H7 (cell line): ENCODE measurements at places on chromosomes 4 and X. TPM values are rescaled to one million over a fixed set of nuclear protein-coding genes. Genes with fewer than 3 reads are reported as not detected.

Gene BBS12
- 2.3 and 2.4 TPM in 2 replicates for total RNA-seq

Gene HAND2
- total RNA-seq: not detected in 2 replicates

Gene AFM
- not detected in 2 replicates for total RNA-seq

Gene COX7B2
- not detected in 2 replicates for total RNA-seq

Gene MAGEC1
- not detected in 2 replicates for total RNA-seq

Gene RIBC1
- 0.69 and 2.0 TPM in 2 replicates for total RNA-seq

Gene SATL1
- 0.03 and 0.11 TPM in 2 replicates for total RNA-seq

Gene PCDH19
- 1.1 and 2.4 TPM in 2 replicates for total RNA-seq

Gene ADGRL3
- total RNA-seq: 6.8 and 15.7 TPM in 2 replicates

Gene P2RY10
- total RNA-seq: not detected in 2 replicates

Gene MAGEA2B
- total RNA-seq: 3.1 TPM in 1 of 2 replicates, not detected in the other

Gene RADX
- total RNA-seq: 5.0 and 7.2 TPM in 2 replicates

Gene C1QTNF7
- 0.07 TPM in 1 of 2 replicates, not detected in the other for total RNA-seq

Gene HSFX2
- 1.2 and 1.3 TPM in 2 replicates for total RNA-seq

Gene DMRTC1B
- total RNA-seq: not detected in 2 replicates

Gene MSL3
- 29.7 and 34.7 TPM in 2 replicates for total RNA-seq

Gene CENPU
- total RNA-seq: 74.8 and 104 TPM in 2 replicates

Gene ZNF674
- 4.2 and 11.7 TPM in 2 replicates for total RNA-seq

Gene NDST3
- 0.07 and 0.11 TPM in 2 replicates for total RNA-seq

Gene MAGEB6B
- not detected in 2 replicates for total RNA-seq

Gene CCKAR
- total RNA-seq: not detected in 2 replicates

Gene PPEF2
- not detected in 2 replicates for total RNA-seq

Gene MAGEA1
- not detected in 2 replicates for total RNA-seq

Gene SEL1L3
- total RNA-seq: 25.1 and 28.1 TPM in 2 replicates

Gene BGN
- 0.83 and 1.1 TPM in 2 replicates for total RNA-seq

Gene SMR3B
- total RNA-seq: not detected in 2 replicates

Gene GPRASP3
- total RNA-seq: 5.3 and 8.2 TPM in 2 replicates

Gene HSPA4L
- total RNA-seq: 1.2 and 1.7 TPM in 2 replicates

Gene MGARP
- total RNA-seq: 0.21 and 2.0 TPM in 2 replicates

Gene RNF175
- total RNA-seq: 3.6 and 5.8 TPM in 2 replicates

Gene PLXNB3
- total RNA-seq: 0.07 TPM in 1 of 2 replicates, not detected in the other

Gene MAGEE2
- total RNA-seq: not detected in 2 replicates

Gene PPP1R3F
- 8.9 and 16.4 TPM in 2 replicates for total RNA-seq

Gene NHS
- total RNA-seq: 5.2 and 5.4 TPM in 2 replicates

Gene SMIM20
- total RNA-seq: 55.3 and 81.1 TPM in 2 replicates

Gene RAB40A
- 0.10 and 0.52 TPM in 2 replicates for total RNA-seq

Gene CPZ
- total RNA-seq: 25.3 and 29.7 TPM in 2 replicates

Gene UGT2B7
- not detected in 2 replicates for total RNA-seq

Gene HSFX4
- not detected in 2 replicates for total RNA-seq

Gene PDLIM5
- 33.4 and 43.1 TPM in 2 replicates for total RNA-seq

Gene INTU
- total RNA-seq: 10.3 and 11.8 TPM in 2 replicates

Gene GRXCR1
- not detected in 2 replicates for total RNA-seq

Gene PAGE2B
- not detected in 2 replicates for total RNA-seq

Gene GYG2
- total RNA-seq: 36.7 and 40.5 TPM in 2 replicates
